Osteoblast (primary cell): ENCODE measurements at places on chromosomes 2 and 18. TPM values are rescaled to one million over a fixed set of nuclear protein-coding genes. Genes with fewer than 3 reads are reported as not detected.

DNA sequence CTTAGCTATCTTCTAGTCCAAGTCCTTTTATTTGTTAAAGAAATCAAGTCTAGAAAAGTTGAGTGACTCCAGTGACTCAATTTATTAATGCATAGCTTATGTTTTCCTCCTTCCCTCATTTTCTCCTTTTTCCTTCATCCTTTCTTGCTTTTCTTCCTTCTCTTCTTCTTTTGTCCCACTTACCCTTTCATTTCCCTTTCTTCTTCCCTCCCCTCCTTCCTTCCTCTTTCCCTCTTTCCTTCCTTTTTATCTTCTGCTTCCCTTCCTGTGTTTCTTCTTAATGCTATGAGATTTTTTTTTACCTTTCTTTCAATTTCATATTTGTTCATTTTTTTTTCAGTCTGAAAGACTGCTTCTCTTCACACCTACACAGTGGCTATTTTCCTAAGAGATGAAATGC, 555.5 kb downstream of the PIK3C3 start:
- no peak for DNase-seq

The NAGK gene
- 56.9 and 57.2 TPM in 2 replicates for total RNA-seq

GRCh38 chr2:170535552-170535951, 179.6 kb upstream of the SP5 start:
- no peak for DNase-seq

The MYCN gene
- total RNA-seq = not detected in 2 replicates

The FIGN gene
- 2.5 and 4.1 TPM in 2 replicates for total RNA-seq

The TANC1 gene
- total RNA-seq = 33.9 and 34.7 TPM in 2 replicates

The ADD2 gene
- not detected in 2 replicates for total RNA-seq

DNA sequence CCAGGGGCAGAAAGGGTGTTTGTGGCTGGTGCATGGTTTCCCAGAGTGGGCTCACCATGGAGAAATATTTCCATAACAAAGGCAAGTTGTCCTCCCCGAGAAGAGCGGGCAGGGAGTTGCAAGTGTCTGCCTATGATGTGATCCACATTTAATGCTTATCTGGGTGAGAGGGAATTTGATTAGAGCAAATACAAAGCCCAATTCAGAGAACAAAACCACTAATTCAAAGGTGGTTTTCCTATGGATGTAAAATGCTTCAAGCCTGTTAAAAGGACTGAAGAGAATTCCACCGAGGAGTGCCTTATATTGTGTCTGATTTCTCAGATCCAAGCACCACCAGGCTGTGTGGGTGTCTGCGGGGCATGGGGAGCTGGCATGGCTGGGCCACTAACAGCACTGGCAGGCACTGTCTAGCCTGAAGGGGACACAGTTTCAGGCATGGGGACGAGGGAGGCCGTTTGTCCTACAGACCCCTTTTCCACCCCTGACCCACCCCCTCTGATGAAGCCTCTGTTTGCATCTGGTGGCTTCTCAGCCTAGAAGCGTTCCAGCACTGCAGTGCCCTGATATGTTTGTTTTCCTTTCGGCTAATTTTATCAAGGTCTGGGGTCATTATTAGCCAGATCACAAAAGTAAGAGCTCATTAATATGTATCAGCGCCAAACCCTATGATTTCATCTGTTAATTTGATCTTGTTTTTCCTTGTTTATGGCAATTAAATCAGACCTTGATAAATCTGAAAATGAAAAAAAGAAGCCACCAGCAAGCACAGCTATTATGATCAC, 357.3 kb downstream of the HRH4 start:
- no peak for DNase-seq

GRCh38 chr2:39356922-39357639, 80.0 kb downstream of the MAP4K3 start:
- DNase-seq = no peak

The CDK15 gene
- total RNA-seq = 4.7 and 5.3 TPM in 2 replicates

- no peak for DNase-seq
Measured at GRCh38 chr2:120857422-120857821, 121.8 kb downstream of the GLI2 start.

The SERPINB10 gene
- total RNA-seq = 0.29 TPM in 1 of 2 replicates, not detected in the other
